CD4-positive, alpha-beta T cell treated with Interleukin-6 for 4 hours (primary cell): ENCODE measurements at places on chromosomes 4 and X.

- DNase-seq, result no peak
These were observed 38.4 kb downstream of the GRSF1 start for GRCh38 chr4:70801265-70801809.

- no peak for DNase-seq
These were observed 19.6 kb downstream of the NSDHL start for GRCh38 chrX:152850465-152850864.

DNA sequence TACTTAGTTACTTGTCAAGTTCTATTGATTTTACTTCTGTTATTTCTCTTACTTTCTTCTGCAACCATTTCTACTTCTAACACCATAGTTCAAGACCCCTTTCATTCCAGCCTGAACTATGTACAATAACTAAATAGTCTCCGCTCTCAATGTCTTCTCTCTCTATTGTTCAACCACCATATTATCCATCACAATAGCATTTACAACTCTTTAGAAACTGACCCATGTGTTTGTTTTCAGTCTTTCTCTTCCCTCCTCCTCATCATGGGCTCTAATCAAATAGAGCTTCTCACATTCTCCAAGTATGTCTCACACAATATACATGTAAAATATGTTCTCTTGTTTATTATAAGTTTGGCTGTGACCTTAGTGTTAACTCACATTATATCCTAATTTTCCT is 143.6 kb downstream of the ZAR1 start:
- DNase-seq, result no peak

DNA sequence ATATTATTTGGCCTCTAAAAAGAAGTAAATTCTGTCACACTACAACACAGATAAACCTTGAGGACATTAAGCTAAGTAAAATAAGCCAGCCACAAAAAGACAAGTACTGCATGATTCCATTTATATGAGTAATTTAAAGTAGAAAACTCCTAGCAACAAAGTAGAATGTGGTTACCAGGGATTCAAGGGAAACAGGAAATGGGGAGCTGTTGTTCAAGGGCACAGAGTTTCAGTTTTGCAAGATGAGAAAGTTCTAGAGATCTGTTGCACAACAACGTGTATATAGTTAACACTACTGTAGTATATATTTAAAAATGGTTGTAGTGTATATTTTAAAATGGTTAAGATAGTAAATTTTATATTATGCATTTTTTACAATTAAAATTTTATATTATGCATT is 25.4 kb downstream of the SEC31A start:
- no peak for DNase-seq

DNA sequence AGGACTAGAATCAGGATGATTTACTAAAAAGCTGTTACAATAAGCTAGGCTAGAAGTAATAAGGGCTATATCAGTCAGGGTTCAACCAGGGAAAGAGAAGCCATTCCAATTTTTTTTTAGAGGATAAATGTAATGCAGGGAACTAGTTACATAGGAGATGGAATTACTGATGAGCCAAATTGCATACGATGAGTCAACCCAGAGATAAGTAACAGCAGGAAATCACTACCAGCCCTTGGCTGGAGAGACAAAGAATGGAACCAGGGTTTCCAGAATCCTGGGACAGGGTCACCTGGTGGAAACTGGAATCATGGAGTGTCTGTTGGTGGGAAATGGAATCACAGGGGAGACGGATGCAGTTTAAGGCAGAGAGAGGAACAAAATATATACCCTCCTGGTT is 13.1 kb upstream of the MAGEA4 start:
- DNase-seq, result no peak

DNA sequence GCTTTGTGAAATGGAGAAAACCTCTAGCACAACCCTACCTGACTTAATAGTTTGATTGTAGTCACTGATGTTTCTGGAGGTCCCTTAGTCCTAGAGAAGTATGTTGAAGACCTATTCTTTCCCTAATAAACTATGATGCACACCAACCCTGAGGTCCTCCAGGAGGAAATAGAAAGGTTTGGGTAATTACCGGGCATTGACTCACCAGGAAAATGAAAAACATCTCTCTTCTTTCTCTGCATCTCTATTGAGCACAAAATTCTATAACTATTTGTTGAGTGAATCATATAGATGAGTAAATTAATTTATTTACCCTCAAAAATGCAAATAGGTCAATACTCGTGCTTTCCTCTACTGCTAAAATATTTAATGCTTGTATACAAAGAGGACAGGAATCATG is 582.4 kb upstream of the FAM241A start:
- no peak for DNase-seq

- DNase-seq, result no peak
These were observed 46.6 kb upstream of the PPP1R2C start for GRCh38 chrX:42824541-42824940.

DNA sequence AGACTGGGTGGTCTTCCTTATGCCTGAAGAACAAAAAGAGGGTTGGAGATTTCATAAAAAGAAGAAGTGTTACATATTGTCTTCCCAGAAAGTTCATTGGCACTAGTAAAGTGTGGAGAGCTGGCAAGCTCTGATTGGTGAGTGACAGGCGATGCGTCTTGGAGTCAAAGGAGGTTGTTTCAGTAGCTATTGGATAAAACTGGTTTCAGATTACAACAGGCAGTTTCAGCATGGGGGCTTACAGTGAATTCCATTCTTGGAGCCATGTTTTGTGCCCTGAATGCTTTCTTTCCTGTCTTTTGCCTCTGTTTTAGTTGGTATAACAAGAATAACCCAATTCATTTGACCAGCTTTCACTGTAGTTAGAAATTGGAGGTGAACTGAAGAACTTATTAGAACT is 750.5 kb downstream of the ADGRL3 start:
- no peak for DNase-seq

DNA sequence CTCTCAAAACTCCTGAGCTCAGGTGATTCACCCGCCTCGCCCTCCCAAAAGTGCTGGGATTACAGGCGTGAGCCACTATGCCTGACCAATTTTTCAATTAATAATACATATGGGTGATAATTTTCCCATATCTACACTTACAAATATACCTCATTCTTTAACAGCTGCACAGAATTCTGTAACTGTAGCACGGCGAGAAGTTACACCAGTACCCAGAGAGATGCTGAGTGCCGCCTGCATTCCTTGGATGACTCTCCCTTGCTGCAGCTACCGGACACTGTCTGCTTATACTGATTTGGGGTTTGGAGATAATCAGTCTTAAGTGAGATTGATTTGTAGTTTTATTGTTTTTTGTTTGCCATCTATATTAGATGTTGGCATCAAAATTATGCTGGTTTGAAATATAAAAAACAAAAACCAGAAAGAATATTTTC is 5.8 kb downstream of the TIFA start:
- DNase-seq, result no peak

DNA sequence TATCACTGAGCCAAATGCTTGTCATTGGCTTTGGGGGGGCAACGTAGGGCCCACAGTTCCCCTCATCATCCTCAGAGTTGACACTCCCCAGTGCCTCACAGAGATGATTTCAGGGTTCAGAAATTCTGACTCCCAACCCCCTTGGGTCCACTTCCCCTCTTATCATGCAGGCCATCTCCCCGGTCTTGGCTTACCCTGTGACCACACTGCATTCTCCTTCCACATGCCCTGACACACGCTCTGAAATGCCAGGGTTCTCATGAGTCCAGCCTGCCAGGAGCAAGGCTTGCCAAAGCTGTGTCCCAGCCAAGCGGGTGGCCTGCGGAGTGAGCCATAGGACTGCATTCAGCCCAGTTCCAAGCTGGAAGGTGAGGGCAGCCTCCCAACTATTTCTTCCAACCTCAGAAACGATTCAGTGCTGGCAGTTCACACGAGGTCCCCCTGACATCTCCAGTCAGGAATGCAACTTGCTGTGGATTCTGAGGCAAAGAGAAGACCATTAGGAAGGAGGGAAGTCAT is 101.2 kb downstream of the SMIM20 start:
- no peak for DNase-seq

DNA sequence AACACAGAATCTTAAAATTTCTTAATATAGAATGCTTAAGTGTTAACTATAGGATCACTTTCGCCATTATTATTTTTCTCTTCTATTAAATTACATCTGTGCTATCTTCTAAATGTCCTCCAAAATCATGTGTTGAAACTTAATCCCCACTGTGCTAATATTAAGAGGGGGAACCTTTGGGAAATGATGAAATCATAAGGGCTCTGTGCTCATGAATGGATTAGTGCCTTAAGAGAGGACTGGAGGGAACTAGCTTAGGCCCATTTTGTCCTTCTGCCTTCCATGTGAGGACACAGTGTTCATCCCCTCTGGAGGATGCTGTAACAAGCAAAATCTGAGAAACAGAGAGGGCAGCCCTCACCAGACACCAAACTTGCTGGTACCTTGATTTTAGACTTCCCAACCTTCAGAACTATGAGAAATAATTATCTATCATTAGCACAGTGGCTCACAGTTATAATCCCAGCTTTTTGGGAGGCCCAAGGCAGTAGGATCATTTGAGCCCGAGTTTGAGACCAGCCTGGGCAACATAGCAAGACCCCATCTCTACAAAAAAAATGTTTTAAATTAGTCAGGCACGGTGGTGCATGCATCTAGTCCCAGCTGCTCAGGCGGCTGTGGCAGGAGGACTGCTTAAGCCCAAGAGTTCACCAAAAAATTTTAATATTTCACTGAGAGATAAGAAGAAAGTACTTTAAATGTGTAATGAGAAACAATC is 26.3 kb downstream of the KLHL8 start:
- no peak for DNase-seq

- DNase-seq, result no peak
These were observed 153.0 kb upstream of the TENM3 start for GRCh38 chr4:182090186-182090585.

DNA sequence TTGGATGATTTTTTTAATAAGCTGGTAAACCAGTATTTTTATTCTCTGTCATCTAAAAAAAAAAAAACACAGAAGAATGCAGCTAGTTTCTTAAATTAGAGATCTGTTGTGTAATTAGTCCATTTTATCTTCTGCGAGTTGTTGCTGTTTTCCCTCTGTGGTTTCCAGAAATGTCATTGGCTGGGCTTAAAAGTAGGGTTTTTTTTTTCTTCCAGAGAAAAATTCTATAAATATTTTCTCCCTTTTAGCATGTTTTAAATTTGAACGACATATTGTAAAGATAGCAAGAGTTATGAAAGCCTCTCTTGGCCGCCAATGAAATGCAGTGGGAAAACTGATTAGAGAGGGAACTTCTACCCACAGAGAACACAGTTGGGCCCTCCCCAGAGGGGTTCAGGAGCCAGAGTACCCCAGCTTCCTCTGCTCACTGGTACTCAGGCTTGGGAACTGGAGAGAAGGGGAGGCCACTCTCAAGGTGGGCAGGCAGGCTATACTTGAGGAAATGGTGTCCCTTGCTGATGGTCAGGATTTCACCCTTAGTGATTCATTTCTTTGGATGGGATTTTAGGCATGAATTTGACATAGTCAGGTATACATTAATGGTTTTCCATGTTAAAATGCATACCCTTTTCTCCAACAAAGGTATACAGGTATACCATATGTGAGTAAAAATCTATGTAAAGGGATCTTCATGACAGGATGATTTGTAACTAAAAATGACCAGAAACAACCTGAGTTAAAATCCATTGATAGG is 166.1 kb downstream of the BCOR start:
- no peak for DNase-seq

- no peak for DNase-seq
These were observed 12.0 kb downstream of the SHOX start for GRCh38 chrX:642436-643240.
